NCI-H2081 (cell line): ENCODE measurements at places on chromosomes 5 and 9.

GRCh38 chr5:176644878-176645670 lies 2.2 kb upstream of the TSPAN17 start:
- no peak for DNase-seq

DNA sequence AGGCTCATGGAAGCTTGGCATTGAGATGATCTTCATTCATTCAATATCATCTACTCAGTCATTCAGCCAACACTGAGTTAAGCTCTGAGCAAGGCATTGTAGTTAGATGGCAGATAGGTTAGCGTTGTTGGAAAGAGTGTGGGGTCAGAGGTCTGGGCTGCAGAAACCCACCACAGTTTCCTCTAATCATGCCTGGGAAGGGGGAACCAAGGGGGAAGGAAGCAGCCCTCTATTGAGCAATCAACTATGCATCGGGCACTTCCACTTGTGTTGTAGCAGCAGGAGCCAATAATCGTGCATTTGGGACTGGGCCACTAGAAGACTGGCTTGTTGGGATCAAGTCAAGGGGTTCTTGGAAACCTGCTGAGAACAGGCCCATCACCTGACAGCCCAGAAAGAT lies 139.1 kb downstream of the PIP5K1B start:
- DNase-seq: no peak

GRCh38 chr5:155408465-155408864 lies 394.9 kb downstream of the KIF4B start:
- DNase-seq: no peak

DNA sequence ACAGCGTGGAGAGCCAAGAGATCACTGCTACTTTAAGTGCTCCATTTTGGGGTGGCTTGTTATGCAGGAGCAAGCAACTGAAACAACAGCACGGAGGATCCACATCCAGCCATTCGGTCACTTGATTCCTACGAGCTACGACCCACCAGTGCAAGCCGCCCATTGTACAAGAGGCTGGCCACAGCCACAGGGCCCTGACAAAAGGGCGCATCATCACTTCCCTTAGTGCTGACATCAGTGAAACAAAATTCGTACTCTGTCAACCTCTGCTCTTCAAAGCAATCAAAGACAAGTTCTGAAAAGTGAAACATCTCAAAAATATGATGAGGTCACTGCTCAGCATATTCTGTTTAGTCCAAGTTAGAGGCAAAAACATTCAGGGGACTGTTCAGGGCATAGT lies 168.4 kb downstream of the GADD45G start:
- no peak for DNase-seq

GRCh38 chr5:29894668-29895067 lies 1298.8 kb upstream of the CDH6 start:
- no peak for DNase-seq

DNA sequence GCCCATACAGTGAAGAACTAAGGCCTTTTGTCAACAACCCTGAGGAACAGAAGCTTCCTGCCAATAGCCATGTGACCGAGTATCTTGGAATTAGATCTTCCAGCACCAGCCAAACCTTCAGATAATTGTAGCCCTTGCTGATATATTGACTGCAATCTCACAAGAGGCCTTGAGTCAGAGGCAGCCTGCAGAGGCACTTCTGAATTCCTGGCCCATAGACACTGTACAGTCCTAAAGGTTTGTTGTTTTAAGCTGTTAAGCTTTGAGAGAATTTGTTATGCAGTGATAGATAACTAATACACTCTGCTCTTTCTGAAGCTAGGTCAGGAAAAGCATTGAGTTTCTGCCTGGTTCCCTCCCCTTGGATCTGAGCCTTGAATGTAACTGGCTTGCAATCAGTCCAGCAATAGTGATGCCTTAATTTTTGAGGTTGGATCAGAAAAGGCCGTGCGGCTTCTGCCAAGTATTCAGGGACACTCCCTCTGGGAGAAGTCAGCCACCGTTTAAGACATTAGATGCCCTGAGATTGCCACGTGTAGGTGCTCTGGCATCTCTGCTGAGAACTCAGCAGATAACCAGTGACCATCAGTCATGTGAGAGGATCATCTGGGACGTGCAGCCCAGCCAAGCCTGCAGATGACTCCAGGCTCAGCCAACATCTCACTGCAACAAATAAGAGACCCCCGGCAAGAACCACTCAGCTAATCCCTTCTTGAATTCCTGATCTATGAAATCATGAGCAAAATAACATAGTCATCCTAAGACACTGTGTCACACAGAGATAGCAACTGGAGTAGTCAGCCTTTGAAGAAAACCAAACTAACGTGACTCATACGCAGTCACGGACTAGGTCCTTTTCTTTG lies 126.8 kb upstream of the STC2 start:
- DNase-seq: no peak

DNA sequence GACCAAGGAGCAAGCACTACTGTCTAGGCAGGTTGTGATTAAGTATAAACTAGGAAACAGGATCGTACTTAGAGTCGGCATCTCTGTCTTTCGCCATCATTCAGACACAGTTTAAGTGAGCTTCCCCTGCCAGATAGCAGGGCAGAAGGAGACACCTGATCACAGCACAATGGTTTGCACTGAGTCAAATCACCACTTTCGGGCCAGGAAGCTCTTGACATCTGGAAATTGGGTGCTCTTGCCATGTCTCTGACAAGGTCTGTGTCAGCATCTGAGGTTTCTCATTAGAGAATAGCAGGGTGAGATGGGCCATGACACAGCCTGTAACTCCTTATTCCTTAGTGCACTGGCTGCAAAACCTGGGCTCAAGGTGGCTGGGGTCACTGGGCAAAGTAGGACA lies 8.3 kb downstream of the ADRB2 start:
- no peak for DNase-seq

DNA sequence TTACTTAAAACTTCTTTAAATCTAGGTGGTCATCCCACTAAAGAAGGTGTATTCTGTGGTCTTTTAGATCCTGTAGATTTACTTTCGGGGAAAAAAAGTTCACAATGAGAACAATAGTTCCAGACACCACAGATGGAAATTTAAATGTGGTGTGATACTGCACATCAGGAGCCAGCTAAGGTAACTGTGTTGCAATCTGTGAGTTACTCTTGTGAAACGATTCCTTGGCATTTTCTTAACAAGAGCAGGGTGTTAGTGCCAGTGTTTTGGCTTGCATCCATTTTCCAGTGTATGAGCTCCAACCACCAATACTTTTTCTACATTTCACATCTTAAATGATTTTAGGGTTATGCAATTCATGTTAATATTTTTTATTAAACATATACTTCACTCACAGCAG lies 674.5 kb downstream of the CETN3 start:
- no peak for DNase-seq

DNA sequence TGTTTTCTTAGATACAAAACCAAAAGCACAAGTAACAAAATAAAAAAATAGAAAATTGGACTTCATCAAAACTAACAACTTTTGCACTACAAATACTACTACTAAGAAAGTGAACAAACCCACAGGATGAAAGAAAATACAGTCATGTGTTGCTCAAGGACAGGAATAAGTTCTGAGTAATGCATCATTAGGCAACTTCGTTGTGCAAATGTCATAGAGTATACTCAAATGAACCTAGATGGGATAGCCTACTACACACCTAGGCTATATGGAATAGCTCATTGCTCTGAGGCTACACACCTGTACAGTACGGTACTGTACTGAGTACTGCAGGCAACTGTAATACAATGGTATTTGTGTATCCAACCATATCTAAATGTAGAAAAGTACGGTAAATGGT lies 88.3 kb downstream of the RAPGEF1 start:
- no peak for DNase-seq

DNA sequence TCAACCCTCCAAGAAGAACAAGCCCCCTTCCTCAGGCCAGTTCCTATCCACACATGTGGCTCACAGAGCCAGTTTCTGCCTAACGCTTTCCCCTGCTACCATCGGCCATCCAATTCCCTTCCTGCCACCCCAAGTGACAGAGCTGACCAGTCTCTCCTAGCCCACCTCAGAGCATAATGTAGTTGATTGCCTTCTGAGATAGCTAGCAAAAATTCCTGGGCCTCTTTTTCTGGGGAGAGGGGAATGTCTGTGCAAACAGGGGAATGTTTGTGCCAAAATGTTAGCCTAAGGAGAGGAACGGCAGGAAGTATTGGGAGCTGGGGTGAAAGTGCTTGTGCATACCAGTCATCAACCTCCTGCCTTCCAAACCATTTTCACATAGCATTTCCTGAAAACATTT lies 157.0 kb downstream of the PJA2 start:
- no peak for DNase-seq

GRCh38 chr5:180820788-180821321 lies 18.2 kb upstream of the MGAT1 start:
- no peak for DNase-seq

DNA sequence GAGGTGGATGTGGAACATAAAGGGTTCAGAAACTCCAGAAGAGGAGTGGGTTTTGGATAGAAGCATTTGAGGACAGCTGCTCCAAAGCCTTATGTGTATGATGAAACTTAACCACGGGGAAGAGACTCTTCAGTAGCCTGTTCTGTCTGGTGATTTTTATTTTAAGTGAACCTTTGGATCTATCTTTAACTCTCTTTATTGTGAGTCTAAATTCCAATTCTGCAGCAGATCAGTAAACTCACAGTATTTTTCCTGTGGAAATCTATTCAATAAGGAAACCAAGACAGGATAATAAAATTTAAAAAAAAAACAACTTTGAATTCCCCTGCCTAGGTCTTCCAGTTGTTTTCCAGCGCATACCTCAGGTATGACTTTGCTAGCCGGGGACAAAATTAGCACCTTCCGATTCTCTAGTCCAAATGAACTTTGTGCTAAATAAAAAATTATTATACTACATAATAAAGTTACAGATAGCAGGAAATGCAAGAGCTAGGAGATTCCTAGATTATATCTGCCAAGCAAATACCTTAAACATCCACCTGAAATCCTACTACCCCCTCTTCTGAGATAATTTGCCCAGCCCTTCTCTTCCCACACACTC lies 101.9 kb downstream of the NLN start:
- DNase-seq: no peak

- no peak for DNase-seq
Observed at GRCh38 chr9:2000314-2000713, 14.8 kb upstream of the SMARCA2 start.

GRCh38 chr9:82961504-82962125 lies 101.3 kb downstream of the RASEF start:
- DNase-seq: peak; percentile 90
